ENCODE measurements at places on chromosomes 6 and 20.

- DNase-seq: no peak
Measured at GRCh38 chr6:17562636-17563035, 37.5 kb upstream of the FAM8A1 start.

DNA sequence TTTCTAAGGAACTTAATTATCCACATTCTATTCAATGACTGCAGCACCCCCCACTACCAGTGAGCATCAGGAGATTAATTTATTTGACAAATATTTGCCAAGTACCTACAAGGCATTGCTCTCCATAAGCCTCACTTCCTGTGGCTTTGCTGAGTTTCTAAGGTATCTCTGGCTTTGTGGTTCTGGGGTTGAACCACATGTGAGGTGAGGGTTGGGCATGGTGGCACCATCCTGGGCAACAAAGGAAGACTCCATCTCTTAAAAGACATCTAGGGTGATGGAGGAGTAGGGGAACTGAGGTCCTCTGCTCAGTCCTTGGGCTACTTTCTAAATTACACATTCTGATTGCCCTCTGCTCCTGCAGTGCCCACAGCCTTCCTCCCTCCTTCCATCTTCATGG, 25.5 kb upstream of the WFDC2 start:
- DNase-seq: no peak

DNA sequence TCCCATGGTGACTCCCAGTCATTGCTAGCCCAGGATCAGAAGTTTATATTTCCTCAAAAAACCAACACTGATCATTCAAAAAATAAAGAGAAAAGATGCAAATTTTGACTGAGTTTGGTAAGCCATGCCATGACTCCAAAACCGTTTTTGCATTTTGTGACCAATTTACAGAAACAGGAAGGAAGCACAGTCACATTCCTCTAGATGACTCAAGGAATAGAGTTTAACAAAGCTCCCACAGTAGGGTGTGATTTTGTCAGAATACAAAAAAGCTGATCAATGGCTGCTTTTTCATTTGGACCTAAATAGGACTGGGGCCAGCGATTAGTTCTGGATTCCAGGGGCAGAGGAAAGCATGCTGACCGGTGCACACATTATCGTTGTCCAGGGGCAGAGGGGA, 179.4 kb upstream of the AFDN start:
- DNase-seq: no peak

DNA sequence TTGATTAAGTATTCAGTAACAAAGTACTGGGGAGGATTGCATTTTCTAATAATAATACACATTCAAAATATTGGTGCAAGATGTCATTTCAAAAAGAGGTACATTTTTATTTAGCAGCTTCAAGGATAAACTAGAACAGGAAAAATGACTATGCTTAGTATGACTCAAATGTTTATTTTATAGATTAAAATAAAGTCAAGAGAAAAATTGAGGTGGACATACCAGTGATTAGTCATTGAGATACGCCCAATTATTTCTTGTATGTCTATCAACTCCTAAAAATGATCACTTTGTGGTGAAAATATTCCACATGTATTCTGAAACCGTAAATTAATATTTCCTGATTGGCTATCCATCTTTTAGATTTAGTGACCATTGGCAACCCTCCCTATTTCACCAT, 96.7 kb downstream of the PHF3 start:
- peak; percentile 10 for DNase-seq

- DNase-seq: no peak
Measured at GRCh38 chr6:51467231-51467952, 620.0 kb downstream of the PKHD1 start.

DNA sequence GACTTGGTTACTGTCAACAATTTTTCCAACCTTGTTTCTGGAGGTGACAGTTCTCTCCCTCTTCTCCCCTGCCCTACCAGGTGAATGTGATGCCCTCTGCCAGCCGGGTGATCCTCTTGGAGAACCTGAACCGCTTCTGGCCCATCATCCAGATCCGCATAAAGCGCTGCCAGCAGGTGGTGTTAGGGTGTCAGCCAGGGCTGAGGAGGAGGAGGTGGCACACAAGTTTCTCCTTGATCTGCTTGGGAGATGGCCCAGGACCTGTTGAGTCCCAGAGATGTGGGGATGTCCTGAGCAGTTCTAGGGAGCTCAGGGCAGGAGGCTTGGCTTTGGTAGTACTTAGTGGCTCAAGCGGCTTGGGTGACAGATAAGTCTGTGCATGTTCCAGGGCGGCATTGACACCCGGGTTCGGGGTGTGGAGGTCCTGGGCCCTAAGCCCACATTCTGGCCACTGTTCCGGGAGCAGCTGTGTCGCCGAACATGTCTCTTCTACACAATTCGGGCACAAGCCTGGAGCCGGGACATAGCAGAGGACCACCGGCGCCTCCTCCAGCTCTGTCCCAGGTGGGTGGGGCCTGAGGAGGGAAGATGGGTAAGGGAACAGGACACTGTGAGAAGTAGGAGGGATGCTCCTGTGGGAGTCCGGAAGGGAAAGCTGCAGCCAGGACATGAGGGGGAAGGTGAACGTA, 21.2 kb downstream of the CUL9 start:
- no peak for DNase-seq

- DNase-seq: peak; percentile 82
Measured at GRCh38 chr6:33199687-33200218, 712 bp downstream of the RXRB start.

DNA sequence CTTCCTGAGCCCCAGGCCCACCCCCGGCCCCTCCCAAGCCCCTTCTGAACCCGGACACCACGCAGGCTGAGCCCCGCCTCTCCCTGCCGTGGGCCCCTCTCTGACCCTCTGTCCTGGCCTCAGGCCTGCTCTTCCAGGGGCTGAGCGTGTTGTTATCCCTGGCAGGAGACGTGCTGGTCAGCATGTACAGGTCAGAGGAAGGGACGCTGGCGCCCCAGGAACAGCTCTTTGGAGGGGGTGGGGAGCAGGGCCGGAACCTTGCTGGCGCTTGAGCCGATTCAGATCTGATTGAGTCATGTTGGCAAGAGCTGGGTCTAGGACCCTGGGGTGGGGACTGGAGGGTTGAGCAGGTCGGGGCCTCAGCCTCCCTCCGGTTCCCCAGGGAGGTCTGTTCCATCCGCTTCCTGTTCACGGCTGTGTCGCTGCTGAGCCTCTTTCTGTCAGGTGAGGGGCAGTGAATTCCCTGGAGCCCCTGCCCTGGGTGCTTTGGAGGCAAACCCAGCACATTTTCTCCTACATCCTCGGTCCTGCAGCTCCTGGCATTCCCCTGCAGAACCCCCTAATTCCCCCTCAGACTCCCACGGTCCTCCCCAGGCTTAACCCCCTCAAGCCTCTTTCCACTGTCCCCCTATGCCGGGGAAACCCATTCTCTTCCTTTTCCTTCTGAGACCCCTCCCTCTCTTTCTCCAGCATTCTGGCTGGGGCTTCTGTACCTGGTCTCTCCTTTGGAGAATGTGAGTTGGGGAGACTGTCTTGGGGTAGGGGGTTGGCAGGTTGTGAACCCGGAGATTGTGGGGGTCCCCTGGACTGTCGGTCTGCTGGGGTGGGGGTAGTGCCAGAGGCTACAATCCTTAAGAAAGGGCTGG, 2.0 kb downstream of the SPAG4 start:
- peak; percentile 80 for DNase-seq

DNA sequence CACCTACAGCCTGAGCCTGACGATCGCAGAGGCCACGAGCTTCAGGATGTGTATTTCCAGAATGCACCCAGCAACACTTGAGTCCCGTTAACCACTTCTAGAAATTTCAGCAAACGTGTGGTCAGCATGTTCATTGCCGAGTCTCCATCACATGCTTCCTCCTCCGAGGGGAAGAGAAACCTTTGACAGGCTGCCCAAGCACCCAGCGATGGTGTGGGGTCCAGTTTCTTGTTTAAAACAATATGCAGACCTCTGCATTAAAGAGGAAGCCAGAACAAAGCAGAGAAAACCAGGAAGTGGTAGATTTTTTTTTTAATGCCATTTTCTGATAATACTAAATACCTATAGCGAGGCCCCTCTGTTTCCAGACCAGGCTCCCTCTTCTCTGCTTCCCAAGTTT, 71.9 kb downstream of the GNAS-AS1 start:
- DNase-seq: no peak

DNA sequence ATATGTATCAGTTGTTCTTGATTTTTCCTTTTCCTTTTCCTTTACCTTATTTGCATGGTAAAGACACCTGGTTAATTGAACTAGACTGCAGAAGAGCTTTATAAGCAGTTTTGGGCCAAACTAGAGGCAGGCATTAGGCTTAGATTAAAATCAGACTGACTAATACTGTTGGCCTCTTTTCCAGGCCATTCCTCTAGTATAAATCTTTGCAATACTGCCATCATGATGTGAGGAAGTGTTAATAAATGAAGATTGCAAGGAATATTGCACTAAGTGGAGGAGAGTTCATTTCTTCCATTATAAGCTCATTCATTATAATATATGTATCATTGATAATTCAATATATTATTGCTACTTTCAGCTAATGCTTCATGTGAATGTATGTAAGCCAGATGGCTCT, 163.8 kb downstream of the MMUT start:
- no peak for DNase-seq

DNA sequence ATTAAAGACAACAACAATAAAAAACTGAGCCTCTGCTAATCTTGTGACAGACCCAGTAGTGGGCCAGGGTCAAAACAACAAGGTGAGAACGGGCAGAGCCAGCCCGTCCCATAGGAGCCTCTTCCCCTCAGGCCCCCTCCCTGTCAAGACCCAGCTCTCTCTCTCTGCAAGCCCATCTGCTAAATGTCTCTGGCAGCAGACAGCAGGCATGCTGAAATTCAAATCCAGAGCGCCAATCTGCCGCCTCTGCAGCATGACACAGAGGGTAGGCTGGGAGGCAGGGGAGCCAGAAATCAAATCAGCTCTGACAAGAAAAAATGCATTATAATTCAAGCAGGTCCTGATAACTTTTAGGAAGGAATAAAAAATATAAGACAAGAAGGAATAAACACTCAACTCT, 26.3 kb downstream of the METTL24 start:
- no peak for DNase-seq

DNA sequence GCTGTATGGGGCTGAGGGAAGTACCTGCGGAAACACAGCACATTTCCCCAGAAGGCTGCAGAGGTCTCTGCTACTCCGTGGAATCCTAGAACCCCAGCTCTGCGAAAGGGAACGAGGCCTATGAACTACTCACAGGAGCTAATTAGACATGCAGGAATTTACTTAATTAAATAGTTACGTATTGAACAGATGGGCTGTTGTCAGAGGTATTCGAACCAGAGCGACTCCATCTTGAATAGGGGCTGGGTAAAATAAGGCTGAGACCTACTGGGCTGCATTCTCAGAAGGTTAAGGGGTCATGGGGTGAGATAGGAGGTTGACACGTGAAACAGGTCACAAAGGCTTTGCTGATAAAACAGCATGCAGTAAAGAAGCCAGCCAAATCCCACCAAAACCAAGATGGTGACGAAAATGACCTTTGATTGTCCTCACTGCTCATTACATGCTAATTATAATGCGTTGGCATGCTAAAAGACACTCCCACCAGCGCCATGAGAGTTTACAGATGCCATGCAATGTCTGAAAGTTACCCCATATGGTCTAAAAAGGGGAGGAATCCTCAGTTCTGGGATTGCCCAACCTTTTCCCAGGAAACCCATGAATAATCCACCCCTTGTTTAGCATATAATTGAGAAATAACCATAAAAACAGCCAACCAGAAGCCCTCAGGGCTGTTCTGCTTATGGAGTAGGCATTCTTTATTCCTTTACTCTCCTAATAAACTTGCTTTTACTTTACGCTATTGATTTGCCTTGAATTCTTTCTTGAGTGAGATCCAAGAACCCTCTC, 14.7 kb upstream of the SSTR4 start:
- no peak for DNase-seq

- DNase-seq: no peak
Measured at GRCh38 chr6:40510442-40510841, 76.7 kb downstream of the LRFN2 start.
